ENCODE measurements at places on chromosomes 16 and 17.
A peak's percentile ranks its signal among the peaks of the same experiment; 100 is the strongest.

- peak; percentile 69 for DNase-seq
Measured at GRCh38 chr17:45228763-45229539, 7.3 kb downstream of the FMNL1 start.

- no peak for DNase-seq
Measured at GRCh38 chr16:86396422-86396821, 113.9 kb upstream of the FOXF1 start.

DNA sequence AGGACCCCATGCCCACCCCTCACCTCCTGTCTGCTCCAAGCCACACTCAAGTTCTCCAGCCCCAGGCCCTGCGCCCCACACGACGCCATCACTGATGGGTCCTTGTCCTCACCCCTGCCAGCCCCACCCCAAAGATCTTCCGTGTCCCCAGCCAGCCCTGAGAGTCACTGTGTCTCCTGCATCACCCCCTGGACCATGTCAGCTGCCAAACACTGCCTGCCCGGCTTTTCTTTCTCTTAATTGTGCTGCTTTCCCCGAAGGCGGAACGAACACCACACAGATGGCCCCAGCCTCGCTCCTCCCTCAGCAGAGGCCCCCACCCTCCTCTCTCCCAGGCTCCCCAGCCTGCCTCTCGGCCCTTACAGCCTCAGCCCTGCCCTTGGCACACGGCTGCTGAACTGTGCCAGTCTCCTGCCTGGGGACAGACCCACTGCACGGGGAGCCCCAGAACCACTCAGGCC, 4.8 kb upstream of the GAA start:
- no peak for DNase-seq

DNA sequence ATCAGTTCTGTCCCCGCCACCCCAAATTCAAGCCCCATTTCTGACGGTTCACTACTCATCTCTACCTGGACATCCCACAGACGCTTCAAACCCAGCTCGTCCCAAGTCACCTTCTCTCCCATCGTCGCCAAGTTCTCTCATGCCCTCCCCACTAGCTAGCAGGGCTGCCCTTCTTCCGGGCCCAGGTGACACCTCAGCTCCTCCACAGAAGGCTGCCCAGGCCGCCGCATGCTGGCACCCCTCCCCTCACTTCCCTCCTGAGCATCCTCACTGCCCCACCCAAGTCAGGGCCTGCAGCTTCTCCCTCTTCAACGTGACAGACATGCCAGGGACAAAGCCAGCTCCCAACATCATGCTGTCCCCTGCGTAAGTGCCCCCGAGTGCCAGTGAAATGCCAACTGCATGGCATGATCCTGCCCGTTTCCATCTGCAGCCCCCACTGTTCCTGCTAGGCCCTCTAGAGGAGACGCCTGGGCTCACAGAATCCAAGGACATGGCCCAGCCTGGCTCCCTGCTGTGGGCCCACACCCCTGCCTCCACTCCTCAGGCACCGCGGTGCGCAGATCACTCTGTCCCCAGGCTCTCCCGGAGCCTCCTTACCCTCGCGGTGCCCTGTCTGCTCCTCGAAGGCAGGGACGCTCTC, 5.9 kb downstream of the CYB561 start:
- no peak for DNase-seq

GRCh38 chr16:47778106-47778801, 317.1 kb downstream of the PHKB start:
- no peak for DNase-seq

DNA sequence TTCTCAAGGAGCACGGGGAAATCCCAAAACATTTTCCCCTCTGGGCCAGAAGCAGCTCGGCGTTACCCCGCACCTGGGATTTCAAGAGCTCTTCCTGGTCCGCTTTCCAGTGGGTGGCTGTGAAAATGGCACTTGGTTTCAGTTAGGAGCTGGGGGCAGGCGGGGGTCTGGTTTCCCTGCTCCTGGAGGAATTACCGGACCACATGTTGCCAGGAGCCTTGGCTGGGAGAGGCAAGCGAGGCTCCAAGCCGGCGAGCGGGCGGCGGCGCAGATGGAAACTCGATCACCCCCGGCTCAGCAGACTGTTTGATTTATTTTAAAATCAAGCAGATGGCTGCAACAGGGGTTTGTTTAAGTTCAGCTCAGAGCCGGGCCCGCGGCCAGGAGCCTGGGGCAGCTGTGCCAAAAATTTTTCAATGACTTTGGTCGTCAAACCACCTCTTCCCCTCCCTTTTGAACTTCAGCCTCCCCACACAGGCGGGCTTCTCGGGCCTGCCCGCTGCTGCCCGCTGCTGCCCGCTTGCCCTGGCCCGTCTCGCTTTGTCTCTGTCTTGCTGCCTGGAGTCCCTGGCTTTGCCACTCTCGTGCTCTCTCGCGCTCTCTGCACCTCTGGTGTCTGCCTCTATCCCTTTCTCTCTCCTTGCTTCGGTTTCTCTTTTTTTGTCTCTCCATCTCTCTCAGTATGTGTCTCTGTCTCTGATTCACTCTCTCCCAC, 108.0 kb upstream of the CIBAR2 start:
- DNase-seq = no peak

- DNase-seq = no peak
Measured at GRCh38 chr17:50365649-50366393, 7.2 kb downstream of the MRPL27 start.

DNA sequence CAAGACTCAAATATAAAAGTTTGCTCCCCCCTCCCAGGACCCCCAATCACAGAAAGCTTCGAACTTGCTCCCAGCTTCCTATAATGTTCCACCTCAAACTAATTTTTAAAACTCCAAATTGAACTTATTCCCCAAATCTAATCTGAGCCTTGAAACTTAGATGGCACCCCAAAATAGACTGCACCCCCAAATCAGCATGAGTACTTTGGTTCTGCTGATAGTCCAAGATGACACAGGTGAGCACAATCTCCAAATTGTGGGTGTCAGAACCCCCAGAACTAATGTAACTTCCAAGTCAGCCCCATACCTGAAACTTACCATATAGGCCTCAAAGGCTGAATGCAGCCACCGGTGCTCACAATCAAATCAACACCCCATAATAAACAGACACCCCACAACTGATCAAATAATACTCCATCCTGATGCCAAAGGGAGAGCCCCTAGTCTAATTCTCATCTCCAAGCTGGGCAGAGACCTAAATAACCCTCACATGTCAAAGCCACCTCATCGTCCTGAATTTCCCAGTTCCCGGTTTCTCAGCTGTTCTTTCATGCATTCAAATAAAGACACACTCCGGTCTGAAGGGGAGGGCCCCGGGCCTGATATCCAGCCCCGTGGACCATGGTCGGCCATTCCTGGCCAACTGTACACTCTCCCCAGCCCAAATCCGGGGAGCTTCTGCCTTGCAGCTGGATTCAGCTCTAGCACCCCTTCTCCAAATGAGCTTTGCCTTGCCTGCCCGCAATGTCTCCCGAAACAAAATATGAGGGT, 1.8 kb upstream of the BCL6B start:
- DNase-seq = no peak

GRCh38 chr17:9615486-9615885, 29.8 kb upstream of the USP43 start:
- no peak for DNase-seq
